ENCODE measurements at places on chromosomes 11 and 22.

GRCh38 chr22:31800065-31800464 lies 46.2 kb downstream of the DEPDC5 start:
- no peak for DNase-seq

DNA sequence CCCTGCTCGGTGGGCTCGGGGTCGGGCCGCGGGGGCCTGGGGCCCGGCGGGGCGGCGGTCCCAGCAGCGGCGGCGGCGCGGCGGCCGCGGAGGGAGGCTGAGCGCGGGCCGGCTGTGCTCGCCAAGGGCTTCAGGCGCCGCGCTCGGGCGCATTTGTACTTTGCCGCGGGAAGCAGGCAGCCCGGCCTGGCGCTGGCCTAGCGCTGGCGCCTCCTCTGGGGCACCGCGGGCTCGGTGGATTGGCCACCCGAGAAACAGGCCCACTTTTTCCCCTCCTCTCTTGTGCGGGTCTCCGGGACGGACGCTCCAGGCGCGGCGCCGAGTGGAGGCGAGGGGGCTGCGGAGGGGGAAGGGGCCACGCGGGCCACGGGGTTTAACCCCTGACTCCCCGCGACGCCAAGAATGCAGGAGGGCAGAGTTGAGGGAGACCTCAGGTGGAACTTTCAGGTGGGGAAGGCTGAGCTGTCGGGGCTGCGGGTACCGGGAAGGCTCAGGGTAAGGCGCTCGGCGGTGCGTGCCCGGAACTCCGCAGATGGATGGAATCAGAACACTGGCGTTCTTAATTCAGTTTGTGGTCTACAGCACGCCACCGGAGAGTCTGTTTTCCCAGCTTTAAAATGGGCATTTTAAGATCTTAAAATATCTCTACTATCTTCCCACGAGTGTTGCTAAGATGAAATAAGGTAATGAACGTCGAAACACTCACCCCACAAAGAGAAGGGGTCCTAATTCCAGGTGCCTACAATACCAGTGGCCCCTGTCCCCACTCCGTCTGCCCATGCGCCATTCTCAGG lies at the start of gene CHRDL2:
CHRDL2 (minus strand) TSS at position 126 of the 794 bp plus-strand sequence. CDS start 538 bp downstream, outside the sequence.
- DNase-seq: no peak

DNA sequence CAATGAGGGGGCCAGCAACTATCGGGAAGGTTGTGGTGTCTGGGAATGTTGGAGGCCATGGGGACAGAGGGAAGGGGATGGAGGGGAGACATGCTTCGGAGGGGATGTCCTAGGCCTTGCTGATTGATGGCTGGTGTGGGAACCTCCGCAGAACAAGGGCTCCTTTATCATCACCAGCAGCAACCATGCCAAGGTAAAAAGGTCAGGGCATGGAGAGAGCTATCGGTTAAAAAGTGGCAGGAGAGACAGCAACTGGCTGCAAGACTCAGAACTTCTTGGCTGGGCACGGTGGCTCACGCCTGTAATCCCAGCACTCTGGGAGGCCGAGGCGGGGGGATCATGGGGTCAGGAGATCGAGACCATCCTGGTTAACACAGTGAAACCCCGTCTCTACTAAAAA lies 3.0 kb downstream of the GSTT4 start:
- DNase-seq: no peak

- peak; percentile 35 for DNase-seq
Observed at GRCh38 chr11:26753723-26754504, 32.1 kb upstream of the SLC5A12 start.

DNA sequence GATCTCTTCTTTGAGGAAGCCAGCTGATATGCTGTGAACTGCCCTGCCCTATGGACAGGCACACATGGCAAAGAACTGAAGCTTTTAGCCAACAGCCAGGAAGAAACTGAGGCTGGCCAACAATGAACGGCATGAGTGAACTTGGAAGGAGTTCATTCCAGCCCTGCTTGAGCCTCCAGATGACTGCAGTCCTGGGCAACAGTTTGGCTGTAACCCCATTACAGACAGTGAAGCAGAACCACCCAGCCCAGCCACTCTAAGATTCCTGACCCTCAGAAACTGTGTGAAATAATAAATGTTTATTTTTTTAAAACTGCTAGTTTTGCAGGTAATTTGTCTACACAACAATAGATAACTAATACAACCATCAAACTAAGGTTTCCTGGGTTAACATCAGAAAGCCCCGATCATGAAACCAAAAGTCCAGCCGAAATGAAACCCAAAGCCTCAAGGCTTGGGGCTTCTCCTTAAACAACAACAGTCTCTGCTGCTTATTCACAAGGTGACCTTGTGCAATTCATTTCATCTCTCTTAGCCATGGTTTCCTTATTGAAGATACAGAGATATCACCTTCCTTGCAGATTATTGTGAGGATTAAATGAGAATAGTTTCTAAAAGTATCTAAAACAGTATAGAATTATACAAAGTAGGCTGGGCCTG lies 31.4 kb downstream of the PAK1 start:
- DNase-seq: no peak

GRCh38 chr22:17496841-17497240 lies 66.5 kb upstream of the SLC25A18 start:
- no peak for DNase-seq

DNA sequence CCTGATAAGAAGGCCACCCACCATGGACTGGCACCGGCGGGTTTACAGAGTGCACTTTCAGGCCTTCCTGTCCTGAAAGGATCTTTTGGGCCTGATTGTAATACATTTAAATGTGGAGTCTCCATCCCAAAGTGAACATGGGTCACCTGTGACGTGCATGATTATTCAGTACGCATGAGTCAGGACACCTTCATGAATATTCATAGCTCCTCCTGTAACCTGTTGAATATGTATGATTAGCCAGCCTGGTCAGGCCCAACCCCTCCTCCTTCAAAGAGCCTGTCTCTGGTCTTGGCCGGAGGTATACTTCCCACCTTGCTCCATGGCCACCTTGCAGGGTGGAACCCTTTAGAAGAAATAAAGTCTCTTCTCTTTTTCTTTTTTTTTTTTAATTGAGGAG lies 75.9 kb upstream of the NUP50 start:
- DNase-seq: no peak

DNA sequence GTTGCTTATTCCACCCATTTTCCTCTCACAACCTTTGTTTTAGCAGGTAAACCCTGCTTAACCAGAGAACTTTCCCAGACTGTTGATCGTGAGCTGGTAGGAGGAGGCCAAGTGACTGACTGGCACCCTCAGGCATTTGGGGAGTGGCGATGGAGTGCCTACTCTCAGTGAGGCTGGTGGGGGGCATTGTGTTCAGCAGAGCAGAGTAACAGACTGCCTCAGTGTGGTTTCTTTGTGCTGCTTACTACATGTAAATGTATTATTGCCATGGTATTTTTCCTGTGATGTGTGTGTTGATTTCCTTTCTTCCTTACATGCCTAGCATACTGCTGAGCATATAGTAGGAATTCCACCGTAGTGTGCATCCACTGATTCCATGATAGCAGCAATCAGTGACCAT lies 2.6 kb downstream of the MARK2 start:
- DNase-seq: no peak

DNA sequence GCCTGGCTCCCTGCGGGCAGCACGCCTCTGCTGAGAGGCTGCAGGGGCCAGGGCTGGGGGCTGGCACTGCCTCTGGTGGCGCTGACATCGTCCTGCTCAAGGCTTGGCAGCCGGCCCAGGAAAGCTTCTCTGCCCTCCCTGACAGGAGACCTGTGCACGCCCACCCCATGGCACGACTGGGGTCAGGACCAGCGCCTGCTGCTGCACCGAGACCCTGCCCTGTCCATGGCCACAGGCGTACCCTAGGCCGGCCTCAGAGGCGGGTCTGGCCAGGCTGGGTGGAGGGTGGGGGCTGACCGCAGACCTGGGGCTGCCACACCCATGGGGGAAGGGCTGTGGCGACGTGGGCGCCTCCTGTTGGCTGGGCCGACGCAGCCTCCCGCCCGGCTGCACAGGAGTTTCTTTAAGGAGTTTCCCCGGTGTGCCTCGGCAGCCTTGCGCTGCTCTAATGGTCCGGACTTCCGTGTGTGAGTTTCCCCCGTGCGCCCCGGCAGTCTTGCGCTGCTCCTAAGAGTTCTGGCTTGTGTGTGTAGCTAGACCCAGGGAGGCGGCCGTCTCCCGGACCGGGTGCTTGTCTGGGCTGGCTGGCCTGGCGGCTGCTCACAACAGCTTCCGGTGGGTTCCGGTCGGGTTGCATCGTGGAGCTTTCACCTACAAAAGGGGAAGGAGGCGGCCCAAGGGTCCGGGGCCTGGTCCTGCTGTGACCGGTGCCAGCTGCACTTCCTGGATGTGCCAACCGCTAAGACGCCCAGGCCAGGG lies 4.6 kb downstream of the TRABD start:
- peak; percentile 40 for DNase-seq

DNA sequence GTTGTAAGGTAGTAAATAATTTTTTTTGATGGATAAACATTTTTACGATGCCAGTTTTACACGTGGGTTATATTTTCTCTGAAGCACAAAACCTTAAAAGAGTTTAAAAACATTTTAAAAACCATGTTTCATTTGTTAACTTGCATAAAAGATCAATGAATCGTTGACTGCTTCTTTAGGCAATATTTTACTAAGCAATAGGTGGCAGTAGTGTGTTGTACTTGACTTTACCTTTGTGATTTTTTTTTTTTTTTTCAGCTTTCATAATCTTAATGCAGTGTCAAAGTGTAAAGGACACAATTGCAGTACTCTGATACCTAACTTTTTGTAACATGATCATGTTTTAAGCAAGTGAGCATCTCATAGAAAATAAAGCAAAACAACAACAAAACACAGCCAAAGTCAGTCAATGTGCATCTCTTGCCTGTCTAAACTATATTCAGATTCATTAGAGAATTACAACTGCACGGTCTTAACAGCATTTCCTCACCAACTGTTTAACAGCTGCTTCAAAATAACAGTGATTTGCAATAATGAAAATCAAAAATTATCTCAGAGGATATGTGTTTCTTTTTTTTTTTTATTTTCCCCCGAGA lies 27.7 kb downstream of the DNAJC24 start:
- peak; percentile 13 for DNase-seq

DNA sequence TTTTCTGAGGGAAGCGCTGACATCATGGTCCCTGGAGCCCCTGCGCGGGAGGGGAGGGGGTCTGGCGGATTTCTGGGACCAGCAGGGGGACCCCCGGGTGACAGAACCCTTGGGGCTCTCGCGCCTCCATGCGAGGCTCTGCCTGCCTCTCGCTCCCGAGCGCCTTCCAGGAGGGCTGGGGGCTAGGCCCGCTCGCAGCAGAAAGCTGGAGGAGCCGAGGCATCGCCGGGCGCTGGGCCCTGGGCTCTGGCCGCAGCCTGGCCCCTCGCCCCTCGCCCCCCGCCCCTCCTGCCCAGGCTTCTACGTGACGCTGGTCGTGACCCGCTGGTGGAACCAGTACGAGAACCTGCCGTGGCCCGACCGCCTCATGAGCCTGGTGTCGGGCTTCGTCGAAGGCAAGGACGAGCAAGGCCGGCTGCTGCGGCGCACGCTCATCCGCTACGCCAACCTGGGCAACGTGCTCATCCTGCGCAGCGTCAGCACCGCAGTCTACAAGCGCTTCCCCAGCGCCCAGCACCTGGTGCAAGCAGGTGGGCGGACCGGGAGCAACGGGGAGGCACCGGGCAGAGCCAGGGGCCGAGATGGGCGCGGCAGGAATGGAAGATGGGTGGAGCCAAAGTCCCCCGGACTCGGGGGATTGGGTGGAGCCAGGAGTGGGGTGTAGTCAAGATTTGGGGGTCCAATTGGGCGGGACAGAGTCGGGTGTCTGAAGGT lies 5.4 kb downstream of the BEST1 start:
- no peak for DNase-seq

- DNase-seq: no peak
Observed at GRCh38 chr11:60872961-60873524, 5.7 kb downstream of the ZP1 start.

DNA sequence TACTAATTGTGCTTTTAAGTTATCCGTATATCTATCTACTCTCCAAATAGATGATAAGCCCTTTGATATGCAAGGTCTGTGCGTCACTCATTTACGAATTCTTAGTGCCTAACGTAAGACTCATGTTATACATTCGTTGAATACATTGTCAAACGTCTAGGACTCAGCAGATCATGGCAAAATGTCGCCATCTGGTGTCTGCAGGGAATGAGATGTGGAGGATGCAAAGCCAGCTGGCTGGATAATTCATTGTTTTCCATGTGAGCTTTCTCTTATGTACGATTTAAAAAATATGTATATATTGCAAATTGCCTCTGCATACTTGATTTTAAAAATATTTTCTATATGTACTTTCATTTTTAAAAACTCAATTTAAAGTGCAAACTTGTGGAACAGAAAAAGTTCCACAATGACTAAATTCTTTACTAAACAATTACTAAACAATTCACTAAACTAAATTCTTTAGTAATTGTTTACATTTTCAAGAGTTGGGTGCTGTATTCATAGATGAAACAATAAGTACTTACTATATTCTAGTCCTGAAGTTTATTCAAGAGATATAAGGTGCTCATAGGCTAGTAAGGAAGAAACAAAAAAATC lies 33.8 kb downstream of the ZNF202 start:
- DNase-seq: peak; percentile 64

GRCh38 chr11:12455938-12456337 lies 78.6 kb downstream of the PARVA start:
- no peak for DNase-seq

DNA sequence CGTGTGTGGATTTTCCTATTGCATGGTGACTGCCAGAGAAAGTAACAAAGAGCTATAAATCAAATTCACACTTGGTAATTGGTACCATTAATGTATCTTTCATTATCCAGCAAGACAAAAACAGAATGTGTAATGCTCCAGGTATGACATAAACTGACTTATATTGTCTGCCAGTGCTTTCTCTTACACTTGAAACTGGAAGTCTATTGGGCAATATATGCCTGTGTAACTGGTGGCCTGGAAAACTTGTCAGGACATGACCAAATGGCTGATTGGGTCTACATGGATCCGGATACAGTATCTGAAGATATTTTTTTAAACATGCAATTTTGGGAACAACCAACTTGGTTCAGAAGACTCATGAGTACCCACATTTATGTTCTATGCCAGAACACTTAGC lies 174.6 kb upstream of the ARHGAP42 start:
- DNase-seq: no peak

DNA sequence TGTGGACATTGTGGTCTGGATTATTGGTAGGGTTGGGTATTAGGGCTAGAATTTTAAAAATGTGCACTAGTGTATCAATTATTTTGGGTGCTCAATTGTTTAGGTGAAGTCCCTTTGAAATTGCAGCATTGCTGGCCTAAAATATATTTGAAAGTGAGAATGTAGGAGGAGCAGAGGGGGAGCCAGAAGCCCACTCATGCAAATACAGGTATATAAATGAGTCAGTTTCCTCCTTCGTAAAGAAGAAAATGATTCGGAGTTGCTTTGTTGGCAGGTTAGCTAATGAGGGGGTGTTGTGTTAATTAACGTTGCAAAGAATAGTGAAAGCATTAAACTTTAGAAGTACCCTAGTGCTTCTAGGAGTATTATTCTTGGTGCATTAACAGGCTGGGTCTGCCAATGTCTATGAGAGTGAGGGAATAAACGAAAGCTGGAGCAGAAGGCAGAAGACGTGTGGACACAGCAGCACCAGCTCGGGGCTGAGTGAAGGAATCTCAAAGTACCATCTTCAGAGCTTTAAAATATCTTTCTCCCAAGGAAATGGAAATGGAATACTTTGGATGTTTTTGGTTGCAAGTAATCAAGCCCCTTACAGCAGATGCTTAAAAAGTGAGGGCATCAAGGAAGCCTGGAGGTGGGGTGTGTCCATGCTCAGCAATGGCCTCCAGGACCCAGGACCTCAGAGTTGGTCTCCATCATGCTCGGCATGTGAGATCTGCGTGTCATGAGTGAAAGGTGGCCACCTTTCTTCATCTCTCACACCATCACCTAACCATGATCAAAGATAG lies 522.9 kb downstream of the NTM start:
- DNase-seq: no peak

- DNase-seq: no peak
Observed at GRCh38 chr11:119602745-119603373, 126.1 kb downstream of the NECTIN1 start.

Measured in NCI-H460 (cell line).